ENCODE measurements at places on chromosomes 5 and 9. TPM values are rescaled to one million over a fixed set of nuclear protein-coding genes. Genes with fewer than 3 reads are reported as not detected.

GRCh38 chr5:15282611-15283010 is 217.4 kb upstream of the FBXL7 start:
- no peaks in the 10 kb centered on the region for H3K27me3 ChIP-seq
- no peak overlapping the region for H3K4me3 ChIP-seq
- H3K4me1 ChIP-seq = no peaks in the 10 kb centered on the region
- H3K27ac ChIP-seq = no peak overlapping the region

DNA sequence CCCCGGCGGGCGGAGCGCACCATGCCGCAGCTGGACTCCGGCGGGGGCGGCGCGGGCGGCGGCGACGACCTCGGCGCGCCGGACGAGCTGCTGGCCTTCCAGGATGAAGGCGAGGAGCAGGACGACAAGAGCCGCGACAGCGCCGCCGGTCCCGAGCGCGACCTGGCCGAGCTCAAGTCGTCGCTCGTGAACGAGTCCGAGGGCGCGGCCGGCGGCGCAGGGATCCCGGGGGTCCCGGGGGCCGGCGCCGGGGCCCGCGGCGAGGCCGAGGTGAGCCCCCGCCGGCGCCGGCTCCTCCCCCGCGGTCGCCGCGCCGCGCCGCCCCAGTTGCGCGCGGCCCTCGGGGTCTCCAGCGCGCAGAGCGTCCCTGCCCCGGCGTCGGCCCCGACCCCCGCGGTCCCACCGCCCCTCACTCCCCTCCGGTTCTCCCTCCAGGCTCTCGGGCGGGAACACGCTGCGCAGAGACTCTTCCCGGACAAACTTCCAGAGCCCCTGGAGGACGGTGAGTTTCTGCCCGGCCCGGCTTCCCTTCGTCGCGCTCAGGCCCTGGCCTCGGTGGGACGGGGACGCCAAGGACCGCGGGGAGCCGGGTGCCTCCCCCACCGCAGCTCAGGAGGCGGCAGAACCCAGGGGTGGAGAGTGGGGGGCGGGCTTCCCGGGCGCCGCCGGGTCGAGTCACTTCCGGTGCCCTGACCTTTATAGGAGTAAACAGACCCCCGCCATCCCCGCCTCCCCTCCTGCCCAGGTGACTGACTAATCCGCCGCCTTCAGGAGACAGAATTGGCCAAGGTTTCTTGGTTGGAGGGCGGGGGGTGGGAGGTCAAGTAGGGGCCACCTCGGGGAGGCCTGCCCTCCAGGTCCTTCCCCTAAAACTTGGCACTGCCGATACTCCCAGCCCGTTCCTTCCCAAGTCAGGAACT is 665 bp downstream of the TCF7 start:
- DNase-seq = peak; percentile 65
- H3K27me3 ChIP-seq = peaks cover 58% of the 10 kb centered on the region
- no peak overlapping the region for H3K27ac ChIP-seq
- H3K4me1 ChIP-seq = peaks cover 7% of the 10 kb centered on the region
- H3K36me3 ChIP-seq = no peaks in the 10 kb centered on the region
- H3K4me3 ChIP-seq = peak overlapping the region; percentile 75

- peak; percentile 60 for DNase-seq
- H3K4me1 ChIP-seq = peaks cover 13% of the 10 kb centered on the region
Measured at GRCh38 chr9:134781591-134782302, 98.9 kb upstream of the FCN2 start.

Gene IFNB1
- total RNA-seq = not detected

Gene SREK1
- total RNA-seq = 80.5 TPM
